Endodermal cell (in vitro differentiated cells): ENCODE measurements at places on chromosomes 7 and 10.
A peak's percentile ranks its signal among the peaks of the same experiment; 100 is the strongest.

GRCh38 chr7:141884539-141885225 lies 31.5 kb upstream of the OR9A4 start:
- no peak for DNase-seq

- no peak for DNase-seq
Measured at GRCh38 chr10:112535531-112535951, 88.5 kb downstream of the VTI1A start.

DNA sequence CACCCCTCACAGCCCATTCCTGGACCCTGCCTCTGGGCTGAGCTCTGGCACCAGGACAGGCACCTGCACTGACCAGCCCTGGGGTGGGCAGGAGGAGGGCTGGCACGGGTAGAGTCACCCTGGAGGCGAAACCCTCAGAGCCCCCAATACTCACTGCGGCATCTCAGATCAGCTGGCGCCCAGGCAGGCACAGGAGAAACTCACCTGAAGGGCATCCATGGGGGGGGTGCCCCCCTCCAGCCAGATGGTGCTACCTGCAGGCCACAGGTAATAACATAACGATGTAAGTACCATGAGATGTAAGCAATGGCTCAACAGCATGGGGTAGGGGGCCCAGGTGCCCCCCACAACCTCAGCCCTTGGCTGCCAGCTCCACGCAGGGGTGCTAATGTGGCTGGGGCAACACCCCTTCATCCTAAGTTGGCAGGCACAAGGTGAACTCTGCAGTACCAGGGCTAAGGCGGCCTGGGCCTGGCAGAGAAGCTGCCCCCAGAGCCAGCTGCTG lies 12.1 kb upstream of the PYROXD2 start:
- peak; percentile 35 for DNase-seq

GRCh38 chr7:131764143-131764775 lies 207.8 kb upstream of the PODXL start:
- DNase-seq = no peak

- no peak for DNase-seq
Measured at GRCh38 chr7:25117226-25118047, 7.6 kb downstream of the CYCS start.

- DNase-seq = no peak
Measured at GRCh38 chr10:35872671-35873070, 230.6 kb upstream of the FZD8 start.

- DNase-seq = no peak
Measured at GRCh38 chr10:49194212-49194920, 6.2 kb upstream of the TMEM273 start.

- DNase-seq = no peak
Measured at GRCh38 chr7:135098391-135098790, 49.5 kb upstream of the TMEM140 start.

- no peak for DNase-seq
Measured at GRCh38 chr7:158491094-158491493, 96.5 kb downstream of the PTPRN2 start.

DNA sequence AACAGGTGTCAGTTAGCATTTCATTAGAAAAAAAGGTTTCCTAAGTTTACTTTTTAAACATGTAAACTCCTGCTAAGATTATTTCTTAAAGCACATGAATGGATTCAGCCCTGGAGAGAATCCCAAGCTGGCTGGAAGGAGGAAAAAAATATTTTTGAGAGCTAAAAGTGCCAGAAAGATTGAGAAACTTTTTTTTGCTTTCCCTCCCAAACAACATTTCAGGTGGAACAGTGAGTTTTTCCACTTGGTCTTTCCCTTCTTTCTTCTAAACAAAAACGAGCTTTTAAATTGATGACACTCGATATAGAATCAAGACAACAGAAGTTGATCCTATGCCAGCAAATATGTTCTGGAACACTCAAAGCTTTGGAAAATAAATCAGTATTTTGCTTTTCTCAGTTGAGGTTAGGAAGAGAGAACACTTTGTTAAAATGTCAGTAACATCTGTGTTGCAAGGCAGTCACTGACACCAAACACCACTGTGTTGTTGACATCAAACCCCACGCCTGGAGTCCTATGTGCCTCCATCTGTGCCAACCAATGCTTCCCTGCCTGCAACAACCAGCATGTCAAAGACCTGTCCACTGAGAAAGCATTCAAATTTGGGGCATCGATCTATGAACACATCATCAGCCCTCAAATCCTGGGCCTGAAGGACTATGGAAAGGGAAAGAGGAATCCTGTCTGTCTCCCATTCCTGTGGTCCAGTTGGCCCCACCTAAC lies 22.9 kb upstream of the INSIG1 start:
- no peak for DNase-seq

DNA sequence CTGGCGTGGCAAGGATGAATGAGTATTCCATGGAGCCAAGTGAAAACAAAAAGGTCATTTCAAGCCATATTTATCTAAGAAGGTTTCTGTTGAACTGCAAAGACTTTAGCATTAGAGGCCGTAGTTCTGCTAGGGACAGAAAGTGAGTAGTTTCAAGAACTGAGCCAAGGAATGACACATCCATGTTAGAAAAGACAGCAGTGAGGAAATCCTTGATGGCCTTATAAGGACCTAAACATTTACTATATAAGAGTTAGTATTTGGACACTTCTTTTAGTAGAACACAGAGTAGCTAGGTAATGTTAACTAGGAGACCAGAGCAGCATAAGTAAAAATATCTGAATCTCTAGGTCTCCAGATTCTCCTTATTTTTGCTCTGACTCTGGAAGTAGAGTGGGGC lies 329.8 kb upstream of the SEMA3D start:
- no peak for DNase-seq

GRCh38 chr7:125173571-125173970 lies 243.9 kb upstream of the POT1 start:
- no peak for DNase-seq

DNA sequence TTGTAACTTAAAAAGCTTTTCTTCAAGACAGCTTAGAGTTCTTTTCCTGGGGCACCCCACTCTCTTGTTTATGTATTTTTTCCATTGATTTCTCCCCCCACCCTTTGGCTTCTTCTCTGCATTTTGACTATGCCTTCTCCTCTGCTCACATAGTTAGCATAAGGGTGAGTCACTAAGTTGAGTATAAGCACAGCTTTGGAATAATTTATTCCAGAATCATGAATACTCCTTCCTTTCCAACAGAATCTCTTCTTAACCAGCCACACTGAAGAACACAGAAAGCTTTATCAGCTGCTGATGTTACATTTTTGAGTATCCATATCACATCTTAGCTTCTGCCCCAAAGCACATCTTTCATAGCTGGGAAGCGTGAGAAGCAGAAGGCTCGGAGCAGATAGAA lies 449.5 kb upstream of the MKI67 start:
- no peak for DNase-seq

- DNase-seq = no peak
Measured at GRCh38 chr7:31919678-31920369, 150.4 kb downstream of the PDE1C start.

DNA sequence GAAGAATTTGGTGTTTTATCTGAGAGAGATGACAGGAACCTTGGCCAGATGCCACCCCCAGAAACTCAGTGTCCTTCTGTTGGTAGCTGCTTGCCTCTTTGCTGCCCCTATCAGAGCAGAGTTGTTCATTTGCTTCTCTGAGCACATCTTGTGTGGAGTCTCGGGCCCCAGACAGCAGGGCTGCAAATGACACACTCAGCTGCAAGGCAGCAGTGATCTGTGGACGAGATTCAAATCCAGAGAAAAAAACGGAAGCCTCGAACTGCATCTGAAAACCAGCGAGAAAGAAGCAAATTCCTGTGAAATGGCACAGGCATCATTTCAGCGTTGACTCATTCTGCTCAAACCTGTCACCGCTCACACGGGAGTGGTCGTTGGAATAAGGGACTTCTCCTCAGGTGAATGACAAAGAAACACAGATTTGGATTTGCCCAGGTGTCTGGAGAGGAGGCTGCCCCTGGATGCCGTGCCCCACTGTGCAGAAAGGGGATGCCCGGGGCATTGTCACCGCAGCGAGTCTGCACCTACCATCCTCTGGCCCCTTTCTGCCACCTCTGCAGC lies 144.7 kb downstream of the PFKFB3 start:
- peak; percentile 58 for DNase-seq

DNA sequence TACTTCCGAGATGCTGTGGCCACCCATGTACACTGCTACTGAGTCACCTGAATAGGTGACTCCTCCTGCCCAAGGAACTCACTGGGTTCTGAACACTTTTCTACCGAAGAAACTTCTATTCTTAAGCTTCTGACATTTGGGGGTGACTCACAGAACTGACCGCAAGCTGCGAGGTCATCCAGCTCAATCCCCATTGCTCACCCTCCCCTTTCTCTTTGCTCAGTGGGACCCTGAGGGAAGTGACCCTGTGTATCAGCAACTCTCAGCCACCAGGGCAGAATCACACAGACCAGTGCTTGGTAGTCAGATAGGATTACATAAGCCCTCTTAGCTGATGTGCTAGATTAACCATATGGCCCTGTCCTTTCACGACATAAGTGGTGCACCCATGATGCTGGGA lies 46.3 kb downstream of the INSYN2A start:
- no peak for DNase-seq

DNA sequence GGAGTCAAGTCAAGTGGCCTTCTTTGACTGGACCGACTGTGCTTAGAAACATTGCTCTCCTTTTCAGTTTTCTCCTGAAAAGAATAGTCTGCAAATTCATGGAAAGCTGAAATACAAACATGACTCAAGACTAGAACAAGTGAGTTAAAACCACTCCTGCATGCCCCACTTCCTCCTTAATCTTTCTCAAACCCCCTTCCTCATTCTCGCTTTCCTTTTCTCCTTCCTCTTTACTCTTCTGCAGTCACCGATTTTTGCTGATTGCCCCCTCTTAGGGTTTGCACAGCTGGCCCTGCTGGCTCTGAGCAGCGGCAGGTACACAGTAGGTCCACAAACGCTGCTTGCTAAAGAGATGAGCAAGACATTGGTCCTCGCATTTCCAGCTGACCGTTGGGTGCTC lies 34.8 kb upstream of the MKI67 start:
- no peak for DNase-seq

GRCh38 chr10:19970256-19970655 lies 154.0 kb downstream of the PLXDC2 start:
- no peak for DNase-seq

DNA sequence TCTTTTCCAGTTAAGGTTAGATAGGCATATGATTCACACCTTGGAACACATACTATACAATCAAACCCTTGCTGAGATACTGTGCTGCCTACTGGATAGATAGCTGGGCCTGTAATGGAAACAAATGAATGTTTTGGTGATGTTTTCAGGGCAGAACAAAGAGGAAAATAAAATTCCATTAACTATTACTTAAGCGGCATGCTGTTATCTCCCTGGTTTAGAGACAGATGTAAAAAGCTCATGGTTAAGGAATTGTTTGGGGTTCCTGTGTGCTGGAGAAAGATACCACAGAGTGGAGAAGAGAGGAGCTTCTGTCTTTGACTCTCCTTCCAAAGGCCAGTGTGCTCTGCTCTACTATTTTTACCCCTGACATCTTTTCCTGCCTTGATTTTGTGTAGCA lies 341.1 kb downstream of the PLXDC2 start:
- DNase-seq = no peak

DNA sequence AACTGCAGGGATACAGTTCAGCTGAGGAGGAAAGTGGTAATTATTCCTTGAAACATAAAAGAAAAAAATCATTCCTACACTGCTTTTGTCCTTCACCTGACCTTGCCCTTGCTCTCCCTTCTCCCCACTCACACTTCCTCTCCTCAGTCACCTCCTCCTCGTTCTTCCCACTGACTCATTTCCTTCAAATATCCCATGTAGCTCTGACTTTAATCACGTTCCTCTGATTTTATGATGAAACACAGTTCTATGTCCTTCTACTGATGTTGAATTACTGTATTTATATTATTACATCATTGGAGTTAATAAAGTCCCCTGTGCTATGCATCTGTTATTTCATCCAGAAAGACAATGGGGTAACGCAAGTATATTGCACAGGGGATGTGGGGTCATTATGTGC lies 575.6 kb downstream of the POM121L12 start:
- DNase-seq = no peak

DNA sequence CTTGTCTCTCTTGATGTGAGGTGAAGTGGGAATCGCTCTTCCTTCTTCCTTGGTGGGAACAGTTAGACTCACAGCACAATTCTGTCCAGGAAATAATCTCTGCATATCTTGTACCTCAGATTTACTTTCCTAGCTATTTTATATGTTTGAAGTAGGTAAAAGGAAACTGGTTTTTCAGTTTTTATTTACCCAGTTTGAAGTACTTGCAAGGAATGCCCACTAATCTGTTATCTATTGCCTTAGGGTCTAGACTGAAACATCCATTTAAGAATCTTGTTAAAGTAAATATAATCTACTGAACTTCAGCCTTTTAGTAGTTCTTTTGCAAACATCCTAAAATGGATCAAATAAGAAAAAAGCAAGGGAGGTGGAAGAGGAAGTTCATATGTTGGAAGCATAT lies 229.8 kb downstream of the KCND2 start:
- no peak for DNase-seq

GRCh38 chr7:149254181-149254858 lies 7.7 kb upstream of the ZNF783 start:
- DNase-seq = no peak

- peak; percentile 35 for DNase-seq
Measured at GRCh38 chr7:74474271-74474865, 20.7 kb downstream of the GTF2IRD1 start.

DNA sequence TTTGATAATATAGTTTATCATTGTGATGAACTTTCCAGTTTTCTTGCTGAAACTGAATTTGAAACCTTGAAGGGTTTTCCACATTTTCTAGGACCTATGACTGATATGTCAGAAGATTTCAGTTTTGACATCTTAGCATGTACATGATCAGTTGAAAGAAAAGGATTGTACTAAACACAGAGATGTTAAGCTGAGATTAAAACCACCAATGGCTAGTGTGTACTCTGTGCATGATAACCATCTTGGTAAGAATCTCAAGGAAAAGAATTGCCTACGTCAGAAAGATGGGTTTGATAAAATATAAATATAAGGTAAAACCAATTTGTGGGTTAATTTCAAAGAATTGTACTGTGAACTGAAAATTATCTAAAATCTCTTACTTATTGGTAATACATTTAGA lies 776.4 kb downstream of the GATA3 start:
- DNase-seq = no peak

GRCh38 chr10:102003541-102003940 lies 52.4 kb downstream of the ARMH3 start:
- no peak for DNase-seq

DNA sequence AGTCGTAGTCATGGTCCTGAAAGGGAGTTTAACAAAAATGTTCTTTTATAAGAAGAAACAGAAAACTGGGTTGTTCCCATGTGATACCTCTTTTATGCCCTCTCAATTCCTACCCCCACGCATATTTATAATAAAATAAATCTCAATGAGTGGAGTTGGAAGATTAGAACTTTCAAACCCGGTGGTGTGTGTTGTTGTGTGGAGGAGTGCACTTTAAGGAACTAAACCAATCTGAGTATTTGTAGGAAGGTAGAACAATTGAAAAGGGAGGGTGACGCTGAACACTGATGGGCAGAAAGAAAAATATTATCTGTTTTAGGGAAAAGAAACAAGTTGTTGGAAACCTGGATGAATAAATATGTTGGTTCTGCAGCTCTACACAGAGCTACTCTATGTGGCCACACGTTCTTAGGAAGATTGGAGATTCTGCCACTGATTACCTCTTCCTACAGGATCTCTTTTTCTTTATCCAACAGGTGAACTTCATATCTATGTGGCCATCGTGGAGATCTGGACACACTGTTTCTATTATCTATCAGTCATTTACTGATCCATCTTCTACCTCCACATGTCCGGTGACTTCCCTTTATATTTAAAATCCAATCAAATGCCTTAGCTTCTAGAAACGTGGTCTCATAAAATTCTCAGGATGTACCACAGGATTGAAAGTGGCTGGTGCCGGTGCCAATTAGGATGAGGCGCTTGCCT lies 13.1 kb upstream of the GATA3 start:
- no peak for DNase-seq

- no peak for DNase-seq
Measured at GRCh38 chr7:127718340-127718679, 66.3 kb downstream of the SND1 start.
